ENCODE measurements at places on chromosomes 2 and 18. TPM values are rescaled to one million over a fixed set of nuclear protein-coding genes. Genes with fewer than 3 reads are reported as not detected.

Gene PTPRN
- not detected for total RNA-seq

Gene AKAIN1
- total RNA-seq, result not detected

Gene NT5DC4
- total RNA-seq, result not detected

Gene ASPRV1
- total RNA-seq, result 2.1 TPM

Gene STK39
- 13.2 TPM for total RNA-seq

Gene MBD1
- total RNA-seq, result 56.3 TPM

Gene PRKCE
- 65.6 TPM for total RNA-seq

Gene CHRNA1
- total RNA-seq, result 0.52 TPM

Gene HOXD13
- not detected for total RNA-seq

Gene CAPN13
- total RNA-seq, result 19.2 TPM

Gene PCARE
- total RNA-seq, result 0.55 TPM

Gene LRRTM4
- total RNA-seq, result 0.41 TPM

Gene GALNT14
- 0.81 TPM for total RNA-seq

Gene CFAP210
- not detected for total RNA-seq

All from upper lobe of right lung (tissue), 1 donor.